Vagina (tissue), 2 donors: ENCODE measurements at places on chromosomes 5 and 9. TPM values are rescaled to one million over a fixed set of nuclear protein-coding genes. Genes with fewer than 3 reads are reported as not detected.

DNA sequence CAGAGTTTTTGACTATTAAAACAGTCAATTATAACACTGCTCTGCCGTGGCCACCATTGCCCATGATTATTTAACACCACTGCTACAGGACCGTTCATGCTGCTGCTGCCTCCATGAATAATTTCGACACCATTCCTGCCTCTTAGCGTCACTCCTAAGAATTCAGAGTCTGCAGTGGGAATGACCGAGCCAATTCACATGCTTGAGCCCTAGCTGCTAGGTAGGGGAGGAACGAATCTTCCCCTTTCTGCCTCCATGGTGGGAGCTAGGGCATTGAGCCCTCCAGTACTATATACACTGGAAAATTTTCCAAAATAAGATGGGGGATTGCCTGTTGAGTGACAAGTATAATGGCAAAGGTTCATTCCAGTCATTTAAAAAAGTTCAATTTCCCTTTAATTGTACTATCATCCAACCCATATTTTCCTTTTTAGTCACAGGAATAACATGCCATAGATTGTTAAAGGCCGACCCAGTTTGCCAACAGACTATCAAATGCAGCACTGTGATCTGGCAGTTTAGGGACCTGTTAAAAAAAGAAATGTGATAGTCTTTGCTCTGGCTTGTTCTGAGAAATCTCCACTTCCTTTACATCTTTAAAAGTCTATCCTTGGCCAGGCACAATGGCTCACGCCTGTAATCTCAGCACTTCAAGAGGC lies 13.5 kb upstream of the B4GALT1 start:
- H3K4me3 ChIP-seq, result no peak overlapping the region
- no peaks in the 10 kb centered on the region for H3K36me3 ChIP-seq
- H3K27ac ChIP-seq, result peak overlapping the region; percentile 11
- no peak for DNase-seq
- H3K4me1 ChIP-seq, result peaks cover 32% of the 10 kb centered on the region

GRCh38 chr5:85896514-85896913 lies 721.2 kb upstream of the COX7C start:
- DNase-seq, result no peak
- no peaks in the 10 kb centered on the region for H3K27me3 ChIP-seq
- H3K36me3 ChIP-seq, result no peaks in the 10 kb centered on the region
- H3K27ac ChIP-seq, result no peak overlapping the region

DNA sequence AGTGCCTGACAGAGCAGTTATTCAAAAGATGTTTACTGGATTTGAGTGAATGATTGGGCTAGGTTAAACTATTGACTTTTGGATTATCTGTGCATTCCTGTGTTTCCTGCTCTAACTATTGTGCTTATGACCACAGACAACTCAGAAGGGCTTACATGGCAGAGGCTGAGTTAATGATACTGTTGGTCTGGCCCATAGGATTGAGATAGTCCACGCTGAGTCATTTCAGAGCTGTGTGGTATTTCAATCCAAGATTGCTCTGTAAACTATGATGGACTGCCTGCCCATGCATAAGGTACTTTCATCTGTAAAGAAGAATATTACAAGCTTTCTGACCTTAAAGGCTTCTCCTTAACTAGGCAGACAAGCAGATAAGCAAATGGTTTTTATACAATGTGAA lies 49.1 kb upstream of the SLIT3 start:
- H3K27ac ChIP-seq, result no peak overlapping the region
- H3K36me3 ChIP-seq, result no peaks in the 10 kb centered on the region
- no peak overlapping the region for H3K4me3 ChIP-seq

QRFP gene
- total RNA-seq, result not detected

GRCh38 chr5:34626036-34626435 lies 30.1 kb upstream of the RAI14 start:
- no peaks in the 10 kb centered on the region for H3K27me3 ChIP-seq
- peaks cover 17% of the 10 kb centered on the region for H3K4me1 ChIP-seq
- no peak overlapping the region for H3K27ac ChIP-seq
- DNase-seq, result no peak
- no peak overlapping the region for H3K4me3 ChIP-seq
- no peaks in the 10 kb centered on the region for H3K36me3 ChIP-seq

STC2 gene
- 2.9 TPM for total RNA-seq

GRCh38 chr5:136525597-136525996 lies 160.3 kb upstream of the TRPC7 start:
- H3K27ac ChIP-seq, result no peak overlapping the region
- no peak for DNase-seq
- H3K36me3 ChIP-seq, result no peaks in the 10 kb centered on the region

HAPLN1 gene
- not detected for total RNA-seq

RGMB gene
- total RNA-seq, result 39.0 TPM

ANKRD20A1 gene
- 18.2 TPM for total RNA-seq

SPINK7 gene
- 65.3 TPM for total RNA-seq

GRCh38 chr5:4145511-4145910 lies 549.9 kb downstream of the IRX1 start:
- DNase-seq, result no peak
- no peaks in the 10 kb centered on the region for H3K36me3 ChIP-seq
- H3K27ac ChIP-seq, result no peak overlapping the region
- H3K4me1 ChIP-seq, result no peaks in the 10 kb centered on the region
- no peaks in the 10 kb centered on the region for H3K27me3 ChIP-seq

SH2D3C gene
- 19.6 TPM for total RNA-seq

- no peak for DNase-seq
- no peaks in the 10 kb centered on the region for H3K36me3 ChIP-seq
- H3K27me3 ChIP-seq, result no peaks in the 10 kb centered on the region
Measured at GRCh38 chr5:78008356-78008967, 232.3 kb upstream of the TBCA start.

- no peak overlapping the region for H3K27ac ChIP-seq
- H3K4me1 ChIP-seq, result peaks cover 13% of the 10 kb centered on the region
- H3K27me3 ChIP-seq, result no peaks in the 10 kb centered on the region
- DNase-seq, result no peak
- no peak overlapping the region for H3K4me3 ChIP-seq
Measured at GRCh38 chr5:56565644-56566043, 249.7 kb upstream of the MAP3K1 start.

GRCh38 chr5:4740156-4740555 lies 400.0 kb upstream of the ADAMTS16 start:
- DNase-seq, result no peak
- H3K27me3 ChIP-seq, result no peaks in the 10 kb centered on the region
- no peak overlapping the region for H3K27ac ChIP-seq
- no peaks in the 10 kb centered on the region for H3K4me1 ChIP-seq
- H3K36me3 ChIP-seq, result no peaks in the 10 kb centered on the region

COQ4 gene
- total RNA-seq, result 42.0 TPM

- H3K27ac ChIP-seq, result no peak overlapping the region
- no peaks in the 10 kb centered on the region for H3K36me3 ChIP-seq
- H3K4me1 ChIP-seq, result no peaks in the 10 kb centered on the region
- no peaks in the 10 kb centered on the region for H3K27me3 ChIP-seq
- no peak overlapping the region for H3K4me3 ChIP-seq
- no peak for DNase-seq
Measured at GRCh38 chr9:132201139-132201538, 39.3 kb downstream of the NTNG2 start.

PCDHGA8 gene
- total RNA-seq, result 6.4 TPM

SIT1 gene
- total RNA-seq, result 2.5 TPM

BTNL8 gene
- not detected for total RNA-seq

- no peak overlapping the region for H3K4me3 ChIP-seq
- H3K27ac ChIP-seq, result no peak overlapping the region
- H3K4me1 ChIP-seq, result peaks cover 14% of the 10 kb centered on the region
Measured at GRCh38 chr9:136002881-136003280, 41.7 kb upstream of the UBAC1 start.

WDR31 gene
- total RNA-seq, result 2.0 TPM

DNA sequence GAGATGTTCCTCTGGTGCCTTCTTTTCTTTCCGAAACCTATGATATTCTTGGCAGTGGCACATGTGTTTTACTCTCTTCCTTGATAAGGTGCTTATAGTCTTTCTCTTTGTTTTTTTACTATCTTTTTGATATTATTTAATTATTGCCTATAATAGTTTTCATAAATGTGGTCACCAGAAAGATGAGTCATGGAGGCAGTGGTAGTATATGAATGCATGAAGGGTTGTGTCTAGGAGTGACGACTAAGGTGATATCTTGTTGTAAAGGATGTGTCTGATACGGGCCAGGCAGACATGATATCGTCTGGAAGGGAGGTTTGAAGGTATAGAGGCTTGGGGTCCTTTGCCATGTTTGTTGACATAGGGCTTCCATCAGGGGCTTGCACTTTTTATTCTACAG lies 36.8 kb downstream of the SLC44A1 start:
- H3K4me1 ChIP-seq, result peaks cover 38% of the 10 kb centered on the region
- no peak for DNase-seq
- no peaks in the 10 kb centered on the region for H3K27me3 ChIP-seq
- H3K36me3 ChIP-seq, result no peaks in the 10 kb centered on the region
- H3K4me3 ChIP-seq, result no peak overlapping the region

DNA sequence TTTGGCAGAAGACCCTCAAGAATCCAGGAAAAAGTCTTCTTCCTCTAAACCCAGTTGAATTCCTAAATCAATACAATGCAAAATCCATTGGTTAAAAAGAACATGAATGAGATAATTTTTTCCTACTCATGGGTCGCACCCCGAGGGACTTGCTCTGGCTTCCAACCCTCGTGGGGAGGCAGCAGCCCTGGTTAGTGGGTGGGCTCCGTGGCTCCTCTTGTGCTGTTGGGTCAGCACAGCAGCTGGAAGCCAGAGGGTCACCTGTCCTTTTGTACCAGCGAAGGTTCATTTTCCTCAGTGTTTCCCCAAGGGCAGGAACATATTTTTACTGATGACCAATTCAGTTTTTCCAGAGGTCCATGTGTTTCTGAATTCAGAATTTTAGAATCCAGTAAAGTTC lies 120.6 kb upstream of the S1PR3 start:
- no peak for DNase-seq
- H3K4me1 ChIP-seq, result no peaks in the 10 kb centered on the region
- H3K27me3 ChIP-seq, result no peaks in the 10 kb centered on the region
- no peak overlapping the region for H3K4me3 ChIP-seq
- H3K27ac ChIP-seq, result no peak overlapping the region

- no peaks in the 10 kb centered on the region for H3K27me3 ChIP-seq
- H3K27ac ChIP-seq, result no peak overlapping the region
- H3K4me1 ChIP-seq, result peaks cover 31% of the 10 kb centered on the region
- DNase-seq, result no peak
- no peak overlapping the region for H3K4me3 ChIP-seq
- H3K36me3 ChIP-seq, result no peaks in the 10 kb centered on the region
Measured at GRCh38 chr5:113808956-113809355, 295.5 kb downstream of the YTHDC2 start.

DNA sequence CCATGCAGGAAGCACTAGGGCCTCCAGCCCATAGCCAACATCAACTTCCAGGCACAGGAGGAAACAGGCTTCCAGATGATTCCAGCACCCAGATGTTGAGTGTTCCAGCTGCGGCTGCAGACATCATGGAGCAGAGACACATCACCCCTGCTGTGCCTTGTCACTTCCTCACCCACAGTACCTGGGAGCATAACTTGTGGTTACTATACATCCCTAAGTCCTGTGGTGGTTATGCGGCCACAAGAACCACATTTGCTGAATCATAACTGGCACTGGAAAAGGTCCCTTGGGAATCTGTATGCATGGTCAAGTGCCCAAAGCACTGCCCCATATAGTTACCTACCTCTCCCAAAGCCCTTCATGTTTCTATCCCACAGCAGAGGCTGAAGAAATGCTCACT lies 56.6 kb downstream of the WHRN start:
- H3K27ac ChIP-seq, result no peak overlapping the region
- H3K27me3 ChIP-seq, result no peaks in the 10 kb centered on the region
- H3K36me3 ChIP-seq, result no peaks in the 10 kb centered on the region
- H3K4me3 ChIP-seq, result no peak overlapping the region
- DNase-seq, result no peak

DNA sequence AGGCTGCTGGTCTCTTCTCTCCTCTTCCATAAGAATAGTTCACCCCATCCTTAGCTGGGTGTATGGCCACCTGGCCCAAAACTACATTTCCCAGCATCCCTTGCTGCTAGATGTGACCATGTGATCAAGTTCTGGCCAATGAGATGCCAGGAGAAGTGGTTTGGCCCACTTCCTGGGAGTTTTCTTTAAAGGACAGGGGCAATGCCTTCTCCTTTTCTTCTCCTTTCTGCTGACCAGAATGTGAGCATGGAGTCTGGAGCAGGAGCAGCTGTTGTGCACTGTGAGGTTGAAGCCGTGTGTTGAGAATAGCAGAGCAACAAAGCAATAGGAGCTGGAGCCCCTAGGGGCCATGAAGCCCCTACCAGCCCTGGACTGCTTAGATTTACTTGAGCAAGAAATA lies 36.8 kb downstream of the C9orf50 start:
- no peaks in the 10 kb centered on the region for H3K27me3 ChIP-seq
- no peak for DNase-seq
- no peaks in the 10 kb centered on the region for H3K36me3 ChIP-seq
- no peaks in the 10 kb centered on the region for H3K4me1 ChIP-seq
- H3K4me3 ChIP-seq, result no peak overlapping the region
- H3K27ac ChIP-seq, result peak overlapping the region; percentile 43
